NCI-H1092 (cell line): ENCODE measurements at places on chromosomes 4 and X.

DNA sequence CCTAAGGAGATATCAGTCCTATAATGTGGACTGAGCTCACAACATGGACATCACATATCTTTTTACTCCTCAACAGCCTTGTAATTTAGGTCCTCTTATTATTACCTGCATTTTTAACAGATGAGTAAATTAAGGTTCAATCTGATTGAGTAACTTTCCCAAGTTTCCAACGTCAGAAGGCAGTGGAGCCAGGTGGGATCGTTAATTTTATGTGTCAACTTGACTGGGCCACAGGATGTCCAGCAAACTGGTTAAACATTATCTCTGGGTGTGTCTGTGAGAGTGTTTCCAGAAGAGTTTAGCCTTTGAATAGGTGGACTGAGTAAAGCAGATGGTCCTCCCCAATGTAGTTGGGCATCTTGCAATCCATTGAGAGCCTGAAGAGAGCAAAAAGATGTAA, 59.0 kb upstream of the SLIT2 start:
- no peak for DNase-seq

GRCh38 chr4:151573945-151574344, 165.0 kb downstream of the FHIP1A start:
- no peak for DNase-seq

- no peak for DNase-seq
These were observed 85.0 kb upstream of the WDR1 start for GRCh38 chr4:10201381-10202223.

DNA sequence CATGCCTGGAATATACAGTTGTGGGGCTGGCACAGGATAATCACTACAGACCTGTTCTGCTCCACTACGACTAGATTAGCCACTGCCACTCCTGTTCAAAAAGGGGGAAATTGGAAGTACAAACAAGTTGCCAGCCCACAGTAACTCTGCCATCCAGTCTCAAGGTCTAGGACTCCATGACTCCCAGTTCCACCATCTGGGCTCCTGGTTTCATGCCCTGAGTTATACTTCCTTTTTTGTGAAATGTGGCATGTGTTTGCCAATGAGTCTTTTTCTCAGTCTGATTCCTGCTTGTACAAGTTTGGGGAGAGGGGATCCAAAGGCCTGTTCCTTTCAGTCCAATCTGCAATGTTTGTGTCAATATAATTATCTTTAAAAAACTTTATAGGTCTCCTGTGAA, 1.0 kb upstream of the BLOC1S4 start:
- no peak for DNase-seq

- DNase-seq = no peak
These were observed 56.4 kb upstream of the PNPLA4 start for GRCh38 chrX:7983581-7983980.

DNA sequence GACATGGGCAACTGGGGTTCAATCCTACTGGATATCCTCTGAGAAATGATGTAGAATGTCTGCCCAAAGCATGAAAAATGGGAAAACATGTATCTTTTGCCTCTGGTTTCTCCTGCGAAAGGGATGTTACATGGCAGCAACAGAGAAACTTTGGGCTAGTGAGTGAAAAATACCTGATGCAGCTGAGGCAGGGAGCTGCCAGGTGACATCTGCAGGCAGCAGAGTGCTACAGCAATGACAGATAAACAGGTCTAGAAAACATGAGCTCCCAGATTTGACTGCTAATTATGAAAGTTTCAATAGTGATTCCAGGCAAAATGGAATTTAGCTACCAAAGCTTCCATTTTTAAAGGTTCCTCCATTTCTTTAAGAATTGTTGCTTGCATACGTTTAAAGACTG, 4.8 kb upstream of the CXCL1 start:
- no peak for DNase-seq

- DNase-seq = no peak
These were observed 2.1 kb downstream of the LOC101059915 start for GRCh38 chrX:71669492-71669891.

GRCh38 chrX:3811331-3812311, 98.2 kb upstream of the PRKX start:
- no peak for DNase-seq

DNA sequence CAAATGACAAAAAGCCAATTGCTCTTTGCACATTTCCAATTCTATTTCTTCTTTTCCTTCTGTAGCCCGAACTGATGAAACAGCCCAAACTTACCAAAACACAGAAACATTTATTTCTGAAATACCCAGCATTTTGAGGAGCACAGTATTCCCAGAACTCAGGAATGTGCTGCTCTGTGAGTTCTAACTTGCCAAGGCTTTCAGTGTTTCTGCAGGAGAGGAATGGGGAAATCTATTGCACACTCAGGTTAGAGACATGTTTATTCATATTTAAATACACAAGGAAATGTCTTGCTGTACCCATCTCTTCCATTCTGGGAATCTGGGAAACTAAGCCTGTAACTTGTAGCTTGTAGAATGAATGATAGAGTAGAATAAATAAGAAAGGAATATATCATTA, 10.7 kb downstream of the TMPRSS11D start:
- DNase-seq = no peak

DNA sequence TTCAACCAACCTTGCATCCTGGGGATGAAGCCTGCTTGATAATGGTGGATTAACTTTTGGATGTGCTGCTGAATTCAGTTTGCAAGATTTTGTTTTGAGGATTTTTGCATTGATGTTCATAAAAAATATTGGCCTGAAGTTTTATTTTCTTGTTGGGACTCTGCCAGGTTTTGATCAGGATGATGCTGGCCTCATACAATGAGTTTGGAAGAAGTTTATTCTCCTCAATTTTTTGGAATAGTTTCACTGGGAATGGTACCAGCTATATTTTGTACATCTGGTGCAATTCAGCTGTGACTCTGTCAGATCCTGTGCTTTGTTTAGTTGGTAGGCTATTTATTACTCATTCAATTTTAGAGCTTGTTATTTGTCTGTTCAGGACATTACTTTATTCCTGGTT, 340.3 kb upstream of the TRAM1L1 start:
- DNase-seq = no peak

GRCh38 chr4:38313999-38314561, 349.9 kb upstream of the KLF3 start:
- DNase-seq = no peak

GRCh38 chrX:112678831-112679230, 907 bp downstream of the LHFPL1 start:
- DNase-seq = no peak

DNA sequence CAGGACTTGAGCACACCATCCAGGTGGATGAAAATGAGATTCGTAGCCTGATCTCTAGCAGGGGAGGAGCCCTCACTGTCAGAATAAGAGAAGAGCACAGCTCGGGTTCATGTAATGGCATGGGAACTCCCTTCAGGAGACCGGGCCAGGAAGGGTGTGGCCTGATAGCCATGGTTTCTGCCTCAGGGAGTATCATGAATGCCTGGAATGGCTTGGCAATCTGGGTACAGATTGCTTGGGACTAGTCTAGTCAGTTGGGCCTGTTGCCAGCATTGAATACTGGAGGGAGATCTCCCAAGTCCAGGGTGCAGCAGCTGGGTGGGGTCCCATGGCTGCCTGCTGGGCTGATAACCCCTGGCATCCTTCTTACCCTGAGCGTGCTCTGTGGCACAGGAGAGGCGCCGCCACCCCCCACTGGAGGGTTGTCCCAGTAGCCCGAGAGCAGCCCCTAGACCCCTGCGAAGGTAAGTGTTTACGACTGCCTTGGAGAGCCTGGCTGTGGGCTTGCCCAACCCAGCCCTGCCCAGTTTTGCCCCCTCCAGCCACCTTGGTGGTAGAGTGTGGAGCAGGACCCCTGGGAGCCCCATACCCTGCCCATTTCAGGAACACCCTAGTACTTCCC, 298.8 kb downstream of the TEX13A start:
- no peak for DNase-seq

- DNase-seq = peak; percentile 34
These were observed 96.5 kb downstream of the SLC2A9 start for GRCh38 chr4:9924750-9925149.

DNA sequence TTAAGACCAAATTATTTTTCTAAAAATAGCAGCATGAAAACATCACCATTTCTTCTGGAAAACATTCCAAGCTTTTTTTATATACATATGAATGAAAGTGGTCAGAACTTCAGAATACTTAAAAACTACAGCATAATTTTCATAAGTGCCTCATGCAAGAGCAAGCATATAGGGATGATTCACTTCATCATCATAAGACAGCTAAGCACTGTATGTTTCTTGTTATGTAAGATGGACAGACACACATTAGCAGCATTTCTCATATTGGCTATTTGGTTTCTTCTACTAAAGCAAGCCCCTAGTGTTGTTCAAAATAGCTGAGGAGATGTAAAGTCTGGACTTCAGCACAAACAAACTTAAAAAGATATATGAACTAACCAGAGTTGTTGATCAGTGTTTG, 213.1 kb upstream of the NOCT start:
- no peak for DNase-seq

DNA sequence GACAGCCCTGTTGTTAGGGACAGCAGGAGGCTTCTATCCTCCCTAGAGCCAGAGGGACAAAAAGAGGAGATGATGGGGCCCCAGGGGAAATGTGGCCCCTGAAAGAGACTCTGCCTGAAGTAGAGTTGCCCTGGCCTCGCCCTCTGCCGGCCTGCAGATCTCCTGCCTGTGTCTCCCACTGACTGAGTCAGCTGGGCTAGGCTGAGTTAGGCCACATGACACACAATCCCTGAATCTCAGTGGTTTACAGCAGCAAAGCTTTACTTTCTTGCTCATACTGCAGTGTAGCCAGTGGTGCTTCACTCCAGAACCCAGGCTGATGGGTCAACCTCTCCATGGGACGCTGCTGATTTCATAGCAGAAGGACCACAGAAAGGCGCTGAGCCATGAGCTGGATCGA, 23.5 kb downstream of the DRD5 start:
- DNase-seq = no peak

DNA sequence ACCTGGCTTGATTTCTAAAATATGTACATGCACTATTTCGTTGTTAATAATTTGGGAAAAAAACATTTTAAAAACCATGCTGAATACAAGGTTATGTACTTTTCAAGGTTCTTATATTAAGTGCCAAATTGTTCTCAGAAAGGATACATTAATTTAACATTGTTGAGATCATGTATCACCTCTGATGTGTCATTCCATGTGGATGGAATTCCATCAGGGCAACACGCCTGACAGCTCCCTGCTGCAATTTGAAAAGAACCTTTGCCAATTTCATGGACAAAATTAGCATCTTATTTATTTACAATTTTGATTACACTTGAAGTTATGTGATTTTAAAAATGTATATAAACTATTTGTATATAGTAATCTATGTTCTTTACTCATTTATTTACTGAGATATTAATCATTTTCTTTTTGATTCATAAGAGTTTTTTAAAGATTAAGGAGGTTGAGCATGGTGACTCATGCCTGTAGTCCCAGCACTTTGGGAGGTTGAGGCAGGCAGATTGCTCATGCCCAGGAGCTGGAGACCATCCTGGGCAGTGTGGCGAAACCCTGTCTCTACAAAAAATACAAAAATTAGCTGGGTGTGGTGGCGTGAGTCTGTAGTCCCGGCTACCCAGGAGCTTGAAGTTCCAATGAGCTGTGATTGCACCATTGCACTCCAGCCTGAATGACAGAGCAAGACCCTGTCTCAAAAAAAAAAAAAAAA, 142.8 kb downstream of the ENPP6 start:
- no peak for DNase-seq

DNA sequence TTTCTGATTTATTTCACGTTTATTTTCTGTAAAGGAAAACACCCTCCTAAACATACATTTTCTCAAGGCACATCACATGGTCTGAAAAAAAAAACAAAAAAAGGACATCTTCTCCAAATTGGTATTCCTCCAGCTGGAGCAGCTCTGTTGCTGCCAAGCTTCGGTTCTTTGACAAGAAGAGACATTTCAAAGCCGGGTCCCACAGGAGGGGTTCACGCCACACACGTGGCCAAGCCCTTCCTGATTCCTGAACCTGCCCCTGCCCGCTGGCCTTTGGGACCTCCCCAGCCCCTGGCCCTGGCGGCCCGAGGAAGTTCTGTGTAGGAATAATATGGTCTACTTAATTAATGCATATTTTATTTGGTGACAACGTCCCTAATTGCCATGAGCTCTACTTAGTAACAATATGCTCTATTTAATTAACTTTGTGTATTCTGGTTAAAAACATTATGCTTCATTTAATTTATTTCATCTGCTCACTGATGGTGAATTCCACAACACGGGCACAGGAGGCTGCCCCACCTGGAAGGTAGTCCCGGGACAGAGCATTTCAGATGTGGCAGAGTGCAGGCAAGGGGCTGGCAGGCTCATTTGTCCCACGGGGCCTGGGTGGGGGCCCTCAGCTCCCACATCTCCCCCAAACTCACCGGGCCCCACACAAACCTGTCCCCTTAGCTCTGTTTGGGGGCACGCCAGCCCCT, 5.4 kb upstream of the RGS12 start:
- DNase-seq = no peak

DNA sequence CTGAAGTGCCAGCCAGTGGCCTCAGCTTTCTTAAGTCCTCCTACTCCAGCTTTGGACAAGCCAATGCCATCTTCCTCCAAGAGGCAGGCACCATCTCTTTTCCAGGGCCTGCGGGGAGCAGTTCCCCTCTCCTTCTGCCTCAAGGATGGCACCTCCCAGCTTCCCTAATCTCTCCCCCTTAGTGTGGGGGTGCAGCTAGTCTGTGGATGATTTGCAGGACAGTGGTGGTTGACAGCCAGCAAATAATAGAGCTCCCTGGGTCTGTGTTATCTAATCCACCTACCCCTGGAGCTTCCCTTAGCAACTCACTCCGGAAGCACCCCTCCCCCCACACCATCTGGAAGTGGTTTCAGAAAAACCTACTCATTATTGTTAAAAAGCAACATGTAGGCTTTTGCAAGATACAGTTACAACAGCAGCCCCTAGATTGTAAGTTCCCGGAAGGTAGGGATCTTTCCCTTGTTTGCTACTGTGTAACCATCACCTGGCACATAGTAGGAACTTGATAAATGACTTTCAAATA, 247.1 kb downstream of the BCOR start:
- no peak for DNase-seq

DNA sequence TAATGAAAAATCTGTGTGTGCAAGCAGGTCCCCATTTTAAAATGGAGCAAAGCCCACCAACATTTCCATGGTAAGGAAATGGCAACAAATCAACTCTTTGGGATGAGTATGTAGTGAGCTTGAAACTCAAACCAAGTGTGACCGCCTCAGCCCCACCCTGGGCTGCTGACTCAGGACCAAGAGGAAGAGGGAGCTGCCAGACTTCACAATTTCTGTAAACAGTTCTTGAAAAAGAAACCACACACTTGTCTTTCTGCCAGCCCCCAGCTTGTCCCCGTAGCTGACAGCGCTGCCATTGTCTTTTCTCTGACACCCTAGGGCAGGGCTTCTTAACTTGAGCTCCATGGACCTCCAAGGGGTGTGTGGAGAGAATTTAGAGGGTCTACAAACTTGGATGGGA, 10.3 kb downstream of the RTL5 start:
- no peak for DNase-seq

- DNase-seq = no peak
These were observed 19.6 kb downstream of the SRPX2 start for GRCh38 chrX:100663642-100664041.

GRCh38 chrX:150635952-150636351, 57.2 kb upstream of the MTMR1 start:
- no peak for DNase-seq

- no peak for DNase-seq
These were observed 5.7 kb downstream of the TCEANC start for GRCh38 chrX:13658602-13659001.
